ENCODE measurements at places on chromosomes 12 and 14.

DNA sequence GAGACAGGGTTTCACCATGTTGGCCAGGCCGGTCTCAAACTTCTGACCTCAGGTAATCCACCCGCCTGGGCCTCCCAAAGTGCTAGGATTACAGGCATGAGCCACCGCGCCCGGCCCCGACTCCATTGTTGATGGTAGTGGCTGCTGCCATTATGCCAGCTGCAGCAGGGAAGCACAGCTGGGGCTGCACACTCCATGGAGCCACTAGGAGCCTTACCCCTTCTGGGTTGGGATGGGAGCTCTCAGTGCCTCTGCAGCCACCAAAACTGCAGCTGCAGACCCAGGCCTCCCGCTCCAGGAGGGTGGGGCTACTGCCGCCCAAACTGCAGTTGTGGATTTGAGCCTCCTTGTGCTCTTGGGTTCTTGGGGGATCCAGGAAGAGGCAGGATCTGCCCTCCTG lies 25.9 kb downstream of the TCHP start:
- no peak for DNase-seq

DNA sequence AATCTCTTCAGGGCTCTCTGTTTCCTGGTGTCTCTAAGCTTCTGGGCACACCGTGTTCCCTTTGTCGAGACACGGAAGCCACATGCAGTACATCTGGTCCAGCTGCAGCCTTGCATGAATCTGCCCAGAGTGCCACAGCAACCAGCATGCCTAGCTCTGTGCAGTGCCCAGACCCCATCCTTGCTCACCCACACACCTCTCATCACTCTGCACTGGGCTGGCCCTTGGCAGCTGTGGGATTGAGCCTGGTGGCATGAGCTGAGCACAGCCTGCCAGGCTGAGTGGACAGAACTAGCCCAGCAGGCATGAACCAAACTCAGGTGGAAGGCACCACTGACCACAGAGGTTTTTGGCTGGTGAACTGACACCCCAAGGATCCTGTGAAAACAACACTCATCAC lies 279.9 kb downstream of the ATXN7L3B start:
- no peak for DNase-seq

- peak; percentile 3 for DNase-seq
Measured at GRCh38 chr12:9870286-9870866, 1.2 kb upstream of the CLEC2B start.

GRCh38 chr14:73924337-73924736 lies 25.6 kb downstream of the FAM161B start:
- no peak for DNase-seq

DNA sequence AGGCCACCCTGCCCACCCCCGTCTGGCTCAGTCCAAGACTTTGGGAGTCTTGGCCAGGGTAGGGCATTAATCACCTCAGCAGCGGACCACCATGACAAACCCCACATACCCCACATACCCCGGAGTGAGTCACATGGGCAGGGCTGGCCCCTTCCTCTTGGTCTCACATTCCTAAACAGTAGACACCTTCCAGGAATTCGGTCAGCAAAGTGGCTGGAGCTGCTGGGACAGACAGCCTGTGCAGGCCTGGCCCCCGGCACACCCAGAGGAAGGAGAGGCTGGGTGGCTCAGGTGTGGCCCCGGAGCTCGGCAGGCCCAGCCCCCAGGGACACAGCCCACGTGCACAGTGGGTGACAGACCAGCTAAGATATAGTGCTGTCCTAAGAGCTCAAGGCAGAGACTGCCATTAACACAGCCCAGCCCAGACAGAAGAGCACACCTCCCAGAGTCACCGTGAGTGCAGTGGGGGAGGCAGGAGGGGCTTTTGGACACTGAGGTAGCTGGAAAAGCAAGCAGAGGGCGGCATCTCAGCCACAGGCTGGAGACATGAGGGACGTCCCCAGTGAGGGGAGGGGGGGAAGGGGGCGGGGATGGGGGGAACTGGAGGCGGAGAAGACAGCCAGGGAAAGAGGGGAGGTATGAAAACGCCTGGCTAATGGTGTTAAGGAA lies 24.0 kb downstream of the CCDC85C start:
- peak; percentile 77 for DNase-seq

- DNase-seq, result no peak
Measured at GRCh38 chr12:75635606-75636444, 124.4 kb upstream of the KRR1 start.

DNA sequence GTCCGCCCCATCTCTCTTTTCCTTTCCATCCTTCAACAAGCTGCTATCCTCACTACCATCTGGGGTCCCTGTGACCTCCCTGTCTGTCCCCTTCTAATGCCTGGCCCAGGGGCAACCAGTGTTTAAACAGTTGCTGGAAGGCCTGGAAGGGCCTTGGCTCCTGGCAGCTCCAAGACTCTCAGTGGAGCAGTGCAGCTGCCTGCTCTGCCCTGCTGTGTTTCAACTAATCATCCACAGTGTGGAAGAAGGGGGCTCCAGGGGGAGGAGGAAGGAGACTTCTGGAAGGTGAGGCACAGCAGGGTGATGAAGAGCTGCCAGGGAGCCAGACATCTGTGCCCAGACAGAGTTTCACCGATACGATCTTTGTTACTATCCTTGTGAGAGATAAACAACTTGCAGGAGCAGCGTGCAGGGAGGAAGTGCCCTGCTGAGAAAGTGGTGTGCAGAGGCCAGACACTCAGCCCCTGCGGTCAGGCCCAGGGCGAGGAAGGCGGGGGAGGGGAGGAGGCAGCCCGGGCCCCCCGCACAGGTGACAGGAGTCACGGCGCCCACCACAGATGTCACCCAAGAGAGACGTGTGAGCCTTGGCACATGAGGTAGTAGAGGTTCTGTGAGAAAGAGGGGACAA lies 1061.8 kb downstream of the BCL11B start:
- DNase-seq, result peak; percentile 7

GRCh38 chr12:127223731-127224130 lies 1043.2 kb upstream of the TMEM132C start:
- no peak for DNase-seq
